ENCODE measurements at places on chromosomes 2 and 18.

- DNase-seq: no peak
Observed at GRCh38 chr2:241776336-241777169, at the start of gene GAL3ST2. TSS of gene GAL3ST2 (plus strand) at chr2:241776822. CDS start at chr2:241776956, 134 bp downstream.

GRCh38 chr2:77457665-77458064 lies 64.5 kb downstream of the LRRTM4 start:
- DNase-seq: no peak

- DNase-seq: no peak
Observed at GRCh38 chr2:12577567-12578253, 139.0 kb upstream of the TRIB2 start.

GRCh38 chr2:195364015-195364965 lies 292.7 kb upstream of the SLC39A10 start:
- DNase-seq: no peak

DNA sequence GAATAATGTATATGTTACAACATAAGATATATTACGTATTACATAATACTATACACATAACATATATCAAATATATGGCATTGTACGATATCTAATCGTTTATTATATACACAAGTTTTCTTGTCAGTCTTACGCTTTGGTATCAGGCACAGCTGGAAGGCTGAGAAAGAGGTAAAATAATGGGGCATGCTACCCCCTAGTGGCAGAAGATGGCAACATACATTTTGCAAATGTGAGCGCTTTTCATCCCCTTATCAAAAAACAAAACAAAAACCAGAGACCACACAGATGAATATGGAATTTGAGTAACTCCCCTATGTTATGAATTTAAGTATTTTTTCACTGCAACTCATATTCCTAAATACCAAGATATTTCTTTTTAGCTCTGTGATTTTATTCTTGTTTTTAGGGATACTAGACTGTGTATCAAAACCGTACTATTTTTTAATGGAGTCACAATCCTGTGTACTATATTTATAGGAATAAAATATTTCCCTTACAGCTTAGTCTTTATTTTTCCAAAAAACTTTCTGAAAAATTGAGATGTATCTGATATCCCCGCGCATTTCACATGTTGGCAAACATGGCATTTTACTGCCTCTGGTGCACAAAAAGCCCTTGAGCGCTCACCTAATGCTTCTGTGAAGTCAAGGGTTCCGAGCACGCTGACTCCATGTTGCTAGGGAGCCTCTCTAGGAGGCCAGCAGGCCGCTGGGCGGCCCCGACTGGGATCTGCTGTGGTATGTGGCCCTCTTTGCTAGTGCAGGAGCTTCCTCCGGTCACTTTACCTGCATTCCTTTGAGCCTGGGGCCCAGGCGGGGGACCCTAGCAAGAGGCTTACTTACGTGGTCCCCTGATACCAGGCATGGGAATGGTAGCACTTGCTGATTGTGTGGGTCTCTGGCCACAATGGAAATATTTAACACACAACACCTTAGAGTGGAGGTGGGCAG lies 62.5 kb downstream of the SLC4A3 start:
- peak; percentile 56 for DNase-seq

Measured in CD4-positive, alpha-beta T cell treated with Interleukin-17A for 1 hour (primary cell).